Bronchial epithelial cell (primary cell): ENCODE measurements at places on chromosomes 4 and X. TPM values are rescaled to one million over a fixed set of nuclear protein-coding genes. Genes with fewer than 3 reads are reported as not detected.

DNA sequence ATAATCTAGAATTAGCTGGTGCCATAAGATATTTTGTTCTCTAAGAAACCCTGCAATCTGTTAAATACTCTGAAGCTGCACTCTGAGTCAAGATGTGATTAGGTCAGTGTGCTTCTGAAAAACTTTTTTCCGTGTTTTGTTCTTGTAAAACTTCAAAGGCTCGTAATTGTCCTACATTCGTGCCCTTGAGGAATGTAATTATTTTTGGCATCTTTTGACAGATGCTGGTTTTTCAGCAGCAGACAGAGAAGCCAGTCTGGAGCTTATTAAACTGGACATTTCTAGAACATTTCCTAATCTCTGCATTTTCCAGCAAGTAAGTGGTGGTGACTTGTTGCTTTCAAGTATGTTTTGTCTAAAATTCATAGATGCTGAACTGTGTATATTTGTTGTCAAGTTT lies 36.8 kb upstream of the TADA2B start:
- no peak for DNase-seq

The DMD gene
- 4.0 and 4.5 TPM in 2 replicates for total RNA-seq

GRCh38 chr4:118279328-118279727 lies 73.5 kb downstream of the PRSS12 start:
- DNase-seq, result no peak

- DNase-seq, result peak; percentile 62
Measured at GRCh38 chr4:7803992-7804755, 135.5 kb downstream of the AFAP1 start.

GRCh38 chr4:26319949-26320537 lies 771 bp upstream of the RBPJ start:
- peak; percentile 41 for DNase-seq

The UNC5C gene
- not detected in 2 replicates for total RNA-seq

The PIGA gene
- total RNA-seq, result 45.0 and 67.0 TPM in 2 replicates

- no peak for DNase-seq
Measured at GRCh38 chr4:172705565-172705964, 463.0 kb upstream of the GALNT7 start.

DNA sequence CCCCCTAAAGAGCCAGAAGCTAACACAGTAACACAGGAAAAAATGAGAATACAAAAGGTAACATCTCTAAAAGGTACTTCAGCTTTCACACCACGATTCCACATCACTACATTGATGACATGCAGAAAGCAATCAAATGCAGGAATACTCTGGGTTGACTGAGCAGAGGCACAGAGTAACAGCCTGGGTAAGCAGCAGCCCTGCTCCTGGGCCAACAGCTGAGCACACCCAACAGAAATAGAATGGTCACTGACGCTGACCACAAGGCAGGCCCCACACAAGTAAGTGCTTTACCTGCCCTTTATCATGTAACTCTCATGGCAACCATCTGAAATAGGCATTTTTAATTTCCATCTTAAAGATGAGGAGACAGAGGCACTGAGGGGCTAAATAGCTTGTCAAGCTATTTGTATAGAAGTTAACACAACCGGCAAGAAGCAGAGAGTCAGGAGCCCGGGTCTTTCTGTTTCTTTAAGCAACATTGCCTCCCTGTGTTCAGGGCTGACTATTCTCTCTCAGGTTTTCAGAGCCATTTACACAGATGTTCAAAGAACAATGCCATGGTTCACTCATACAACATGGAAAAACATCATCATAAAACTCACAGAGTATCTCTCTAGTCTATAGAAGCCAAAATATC lies 168.9 kb downstream of the ZNF674 start:
- DNase-seq, result peak; percentile 58

GRCh38 chrX:45070116-45071007 lies 130.3 kb downstream of the DIPK2B start:
- peak; percentile 44 for DNase-seq
